ENCODE measurements at places on chromosomes 11 and 22.

DNA sequence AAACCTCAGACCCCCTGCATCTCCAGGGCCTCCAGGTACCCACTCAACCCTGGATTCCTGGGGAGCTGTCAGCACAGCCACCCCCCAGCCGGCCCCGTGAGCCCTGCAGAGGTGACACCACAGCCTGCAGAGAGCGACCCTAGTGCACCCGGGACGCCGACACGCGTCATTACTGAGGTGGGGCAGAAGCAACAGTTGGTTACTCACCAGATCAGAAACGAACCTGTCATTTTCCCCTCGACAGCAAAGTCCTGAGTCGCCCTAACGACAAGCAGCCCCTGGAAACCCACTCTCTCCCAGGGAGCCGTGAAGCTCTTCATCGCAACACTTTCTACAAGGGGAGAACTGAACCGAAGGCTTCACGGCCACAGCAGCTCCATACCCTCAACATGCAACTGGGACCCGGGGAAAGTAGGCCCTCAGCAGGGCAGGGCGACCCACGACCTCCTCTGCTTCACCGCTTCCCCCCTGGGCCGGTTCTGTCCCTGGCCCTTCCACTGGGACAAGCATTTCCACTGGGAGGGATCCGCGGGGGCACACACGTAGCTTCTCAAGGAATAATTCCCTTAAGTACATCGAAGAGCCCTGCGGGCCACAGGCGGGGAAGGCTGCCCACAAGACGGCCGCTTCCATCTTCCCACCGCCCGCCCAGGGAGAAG, 1.6 kb downstream of the BRD1 start:
- DNase-seq, result no peak

GRCh38 chr11:72081821-72082453, 1.3 kb downstream of the LRRC51 start:
- no peak for DNase-seq

DNA sequence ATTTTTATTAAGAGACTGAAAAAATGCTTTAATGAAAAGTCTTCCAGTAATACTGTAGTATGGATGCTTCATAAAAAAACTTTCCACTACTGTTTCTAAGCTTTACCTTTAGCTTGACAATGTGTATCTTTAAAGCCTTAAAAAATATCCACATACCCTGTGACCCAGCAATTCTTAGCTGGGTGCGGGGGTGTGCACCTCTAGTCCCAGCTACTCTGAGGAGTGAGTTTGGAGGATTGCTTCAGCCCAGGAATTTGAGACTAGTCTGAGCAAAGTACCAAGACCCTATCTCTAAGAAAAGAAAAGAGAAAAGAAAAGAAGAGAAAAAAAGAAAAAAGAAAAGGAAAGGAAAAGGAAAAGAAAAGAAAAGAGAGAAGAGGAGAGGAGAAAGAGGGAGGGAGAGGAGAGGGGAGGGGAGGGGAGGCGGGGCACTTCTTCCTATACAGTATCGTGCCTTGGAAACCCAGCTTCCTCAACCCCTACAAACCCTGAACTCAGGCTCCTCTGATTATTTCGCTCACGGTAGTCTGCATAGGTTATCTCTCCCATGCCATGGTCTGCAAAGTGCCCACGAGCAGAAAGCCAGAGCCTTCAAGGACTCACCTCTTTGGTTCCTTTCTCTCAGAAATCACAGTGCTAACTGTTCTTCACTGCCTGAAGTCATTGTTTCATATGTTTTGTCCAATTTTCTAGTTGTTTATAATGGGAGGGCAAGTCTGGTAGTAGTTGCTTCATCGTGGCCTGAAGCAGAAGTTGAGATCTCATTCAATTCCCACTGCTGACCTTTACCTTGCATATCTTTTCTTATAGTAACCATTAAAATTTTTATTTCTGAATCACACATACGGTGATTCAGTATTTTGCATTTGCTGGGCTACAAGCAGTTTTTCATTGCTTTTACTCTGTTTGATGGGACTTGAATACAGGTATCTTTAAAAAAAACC, 82.2 kb downstream of the FAM83F start:
- no peak for DNase-seq

GRCh38 chr11:45870706-45871105, 14.7 kb upstream of the MAPK8IP1 start:
- no peak for DNase-seq

DNA sequence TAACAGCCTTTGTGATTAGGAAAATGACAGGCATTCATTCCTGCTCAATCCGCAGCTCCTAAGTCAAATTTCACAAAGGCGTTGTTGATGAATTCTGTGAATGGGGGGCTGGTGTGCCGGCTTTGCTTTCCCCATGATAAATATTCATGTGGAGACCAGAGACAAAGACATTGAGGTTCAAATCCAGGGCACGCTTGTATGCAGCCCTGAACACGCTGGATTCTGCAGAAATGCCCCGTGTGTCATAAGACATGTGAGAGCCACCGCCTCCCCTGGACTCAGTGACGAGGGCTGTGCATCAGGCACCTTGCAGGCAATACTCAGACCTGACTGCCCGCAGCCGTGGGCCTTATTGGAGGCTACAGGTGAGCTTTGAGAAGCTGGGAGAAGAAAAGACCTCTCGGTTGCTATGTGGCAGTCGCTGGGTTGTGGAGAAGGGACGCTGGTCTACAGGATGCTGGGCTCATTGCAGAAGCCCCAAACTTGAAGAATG, 906.2 kb downstream of the BRD1 start:
- no peak for DNase-seq

DNA sequence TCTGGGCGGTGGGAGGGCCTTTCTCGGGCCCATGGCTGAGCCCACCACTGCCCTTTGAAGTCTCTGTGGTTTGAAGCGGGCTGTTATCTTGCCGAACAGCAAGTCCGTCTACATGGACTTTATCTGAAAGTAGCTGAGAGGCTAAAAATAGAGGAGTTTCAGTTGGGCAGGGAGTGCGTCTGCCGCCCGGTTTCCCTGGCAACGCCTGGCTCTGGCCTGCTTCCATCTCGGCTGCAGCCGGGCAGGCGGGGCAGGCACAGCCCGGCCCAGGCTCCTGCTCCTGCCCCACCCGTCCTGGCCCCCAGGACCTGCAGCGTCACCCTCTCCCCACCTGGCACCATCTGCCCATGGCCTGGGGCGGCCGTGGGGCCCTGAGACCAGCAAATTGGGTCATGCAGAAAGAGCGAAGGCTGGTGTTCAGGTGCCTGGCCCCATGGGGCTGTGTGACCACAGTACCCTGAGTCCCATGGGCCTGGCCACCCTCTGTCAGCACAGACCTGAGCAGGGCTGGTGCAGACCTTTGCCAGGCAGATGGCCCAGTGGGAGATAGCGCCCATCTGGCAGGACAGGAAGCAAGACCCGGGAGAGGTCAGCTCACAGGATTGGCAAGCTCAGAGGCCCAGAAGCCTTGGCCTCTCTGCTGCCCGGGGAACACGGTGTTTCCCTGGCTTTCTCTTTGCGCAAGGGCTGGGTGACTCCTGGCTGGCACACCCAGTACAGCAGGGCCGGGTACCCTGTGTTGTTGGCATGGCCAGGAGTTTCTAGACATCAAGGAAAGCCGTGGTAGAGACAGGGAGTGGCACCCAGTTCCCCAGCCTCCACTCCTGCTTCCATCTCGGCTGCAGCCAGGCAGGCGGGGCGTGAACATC, 79.1 kb upstream of the KCNQ1OT1 start:
- DNase-seq, result peak; percentile 94

DNA sequence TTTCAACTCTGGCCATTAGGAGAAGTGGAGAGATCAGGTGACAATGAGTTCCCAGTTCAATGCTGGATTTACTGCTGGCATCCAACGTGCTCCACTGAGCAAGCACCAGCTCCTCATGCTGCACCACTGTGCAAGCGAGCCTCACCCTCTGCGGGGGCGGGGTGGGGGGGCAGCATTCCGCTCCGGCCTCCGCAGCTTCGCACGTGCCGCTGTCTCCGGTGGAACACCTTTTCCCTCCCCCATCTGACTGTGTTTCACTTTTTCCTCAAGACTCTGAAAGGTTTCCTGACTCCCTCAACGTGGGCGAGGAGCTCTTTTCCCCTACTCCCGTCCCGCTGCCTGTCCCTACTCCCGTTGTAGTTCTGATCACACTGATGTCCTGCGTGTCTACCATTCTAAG, 835 bp upstream of the RHOD start:
- DNase-seq, result no peak

- DNase-seq, result no peak
Measured at GRCh38 chr11:47514825-47515647, 37.9 kb downstream of the CELF1 start.

DNA sequence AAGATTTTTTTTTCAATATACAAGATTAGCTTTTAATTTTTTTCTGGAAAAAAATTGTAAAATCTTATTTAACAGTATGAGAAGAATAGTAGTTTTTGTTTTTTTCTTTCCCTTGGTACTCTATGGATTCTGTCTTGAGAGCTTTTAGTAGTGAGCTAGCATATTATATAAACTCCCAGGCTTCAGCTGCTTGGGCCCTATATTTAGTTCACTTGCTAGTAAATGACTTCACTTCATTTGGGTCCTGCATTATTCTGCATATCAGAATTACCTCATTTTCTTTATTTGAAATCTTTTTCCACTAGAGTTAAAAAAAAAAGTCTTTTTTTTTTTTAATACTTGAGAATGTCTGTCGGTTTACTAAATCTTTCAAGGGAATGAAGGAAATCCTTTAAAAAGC, 33.1 kb downstream of the HIPK3 start:
- no peak for DNase-seq

- no peak for DNase-seq
Measured at GRCh38 chr11:134228625-134229024, 4.2 kb downstream of the VPS26B start.

- no peak for DNase-seq
Measured at GRCh38 chr11:44219830-44220796, 89.8 kb downstream of the ALX4 start.

DNA sequence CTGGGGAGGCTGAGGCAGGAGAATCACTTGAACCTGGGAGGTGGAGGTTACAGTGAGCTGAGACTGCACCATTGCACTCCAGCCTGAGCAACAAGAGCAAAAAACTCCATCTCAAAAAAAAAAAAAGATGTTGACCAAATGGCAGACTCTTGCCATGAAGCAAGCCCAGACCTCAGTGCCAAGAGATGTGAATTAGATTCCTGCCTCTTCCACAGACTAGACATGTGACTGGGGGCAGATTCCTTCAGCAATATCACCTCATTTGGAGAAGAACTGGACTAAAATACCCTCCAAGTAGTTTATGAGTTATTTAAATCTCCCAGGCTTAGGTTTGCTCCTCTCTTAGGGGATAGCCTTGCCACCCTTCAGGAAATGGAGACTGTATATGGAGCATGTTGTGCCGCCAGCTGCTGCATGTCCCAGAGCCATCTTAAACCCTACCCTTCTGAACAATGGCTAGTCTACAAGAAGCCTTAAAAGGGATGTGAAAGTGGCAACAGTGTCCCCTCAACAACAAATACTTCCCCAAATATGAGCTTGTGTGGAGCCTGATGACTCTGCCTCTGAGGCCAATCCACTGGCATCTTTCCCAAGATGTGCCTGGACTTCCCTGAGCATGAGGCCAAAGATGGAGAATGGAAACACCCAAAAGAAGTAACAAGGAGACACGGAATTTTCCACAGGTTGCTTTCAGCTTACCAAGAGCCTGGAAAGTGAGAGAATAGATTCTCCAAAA, 763 bp upstream of the MS4A7 start:
- no peak for DNase-seq

DNA sequence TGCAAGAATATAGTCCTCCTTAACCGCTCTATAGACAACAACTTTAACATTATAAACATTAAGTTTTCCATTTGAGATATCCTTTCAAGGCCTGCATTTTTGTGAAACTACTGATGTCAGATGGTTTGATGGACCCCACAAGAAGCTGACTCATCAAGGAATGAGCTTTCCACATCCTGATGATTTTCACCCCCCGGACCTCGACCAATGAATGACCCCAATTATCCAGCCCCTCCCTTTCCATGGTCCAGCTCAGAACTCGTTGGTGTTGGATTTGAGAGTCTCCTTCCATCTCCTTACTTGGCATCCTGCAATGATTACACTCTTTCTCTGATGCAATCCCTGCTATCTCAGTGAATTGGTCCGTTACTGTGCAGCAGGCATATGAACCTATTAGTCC, 31.8 kb upstream of the GUCY1A2 start:
- DNase-seq, result no peak

DNA sequence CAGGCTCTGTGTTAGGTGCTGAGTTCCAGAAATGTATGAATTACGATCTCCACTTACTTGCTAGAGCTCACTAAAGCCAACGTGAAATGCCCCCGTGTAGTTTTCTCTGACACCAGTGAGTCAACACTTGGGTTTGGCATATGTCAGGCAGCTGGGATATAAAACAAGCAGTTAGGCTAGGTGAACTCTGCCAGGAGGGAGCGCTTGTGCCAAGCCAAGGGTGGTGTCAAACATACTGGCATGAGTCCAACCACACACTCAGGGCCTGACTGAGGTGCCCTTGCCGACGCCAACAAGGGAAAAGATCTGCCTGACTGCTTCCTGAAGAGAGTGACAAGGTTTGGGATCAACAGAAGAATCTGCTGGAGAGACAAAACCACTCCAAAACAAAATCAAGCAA, 167.8 kb upstream of the NARS2 start:
- DNase-seq, result peak; percentile 98

- no peak for DNase-seq
Measured at GRCh38 chr11:127066401-127067090, 66.0 kb upstream of the KIRREL3 start.

GRCh38 chr22:34897126-34897525, 168.8 kb upstream of the ISX start:
- DNase-seq, result no peak

DNA sequence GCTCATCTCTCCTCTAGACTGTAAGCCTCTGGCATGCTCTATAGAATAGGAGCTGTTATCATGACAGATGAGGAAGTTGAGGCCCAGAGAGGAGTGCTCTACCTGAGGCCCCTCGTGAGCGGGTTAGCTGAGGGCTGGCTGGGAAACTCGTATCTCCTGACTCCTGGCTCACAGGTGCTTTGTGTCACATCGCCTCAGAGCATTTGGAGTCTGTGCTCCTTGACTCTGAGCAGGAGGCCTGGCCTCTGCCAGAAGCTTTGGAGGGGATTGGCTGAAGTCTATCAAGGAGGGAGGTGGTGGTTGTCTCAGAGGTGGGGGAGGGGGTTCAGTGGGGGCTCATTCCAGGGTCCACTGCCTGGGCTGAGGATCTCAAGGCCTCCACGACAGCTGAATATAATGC, 7.4 kb downstream of the KCNC1 start:
- DNase-seq, result no peak

- no peak for DNase-seq
Measured at GRCh38 chr11:113481672-113482071, 6.5 kb upstream of the DRD2 start.

DNA sequence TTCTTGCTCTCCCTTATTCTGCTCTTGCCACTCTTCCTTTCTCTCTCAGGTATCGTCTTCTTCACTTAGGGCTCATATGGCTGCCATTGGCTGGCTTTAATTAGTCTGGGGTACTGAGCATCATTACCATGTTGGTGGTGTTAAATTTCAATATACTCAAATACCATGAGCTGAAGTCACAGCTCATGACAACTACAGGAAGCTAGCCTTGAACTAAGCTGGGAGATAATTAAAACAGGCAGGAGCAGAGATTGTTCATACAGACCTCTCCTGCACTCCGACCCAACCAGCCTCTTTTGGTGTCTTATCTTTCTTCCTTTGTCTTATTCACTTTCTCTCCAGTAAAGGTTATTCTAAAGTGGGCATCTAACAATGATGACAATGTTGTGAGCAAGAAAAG, 130.9 kb upstream of the BLID start:
- no peak for DNase-seq

Measured in NCI-H1105 treated with DMSO at 0.1 percent for 48 hours (cell line).